ENCODE measurements at places on chromosomes 7 and 10. TPM values are rescaled to one million over a fixed set of nuclear protein-coding genes. Genes with fewer than 3 reads are reported as not detected.

Gene CAMK1D
- 1.5 TPM for total RNA-seq

Gene TAS2R41
- total RNA-seq, result not detected

Gene ZNF735
- total RNA-seq, result not detected

Gene VGF
- total RNA-seq, result 0.66 TPM

Gene GTF2I
- total RNA-seq, result 82.7 TPM

Gene GIMAP4
- total RNA-seq, result not detected

Gene PRLHR
- total RNA-seq, result not detected

- H3K27ac ChIP-seq, result peak overlapping the region; percentile 90
- peaks cover 2% of the 10 kb centered on the region for H3K4me1 ChIP-seq
Measured at GRCh38 chr10:50621968-50622705, 1.6 kb downstream of the SGMS1 start.

DNA sequence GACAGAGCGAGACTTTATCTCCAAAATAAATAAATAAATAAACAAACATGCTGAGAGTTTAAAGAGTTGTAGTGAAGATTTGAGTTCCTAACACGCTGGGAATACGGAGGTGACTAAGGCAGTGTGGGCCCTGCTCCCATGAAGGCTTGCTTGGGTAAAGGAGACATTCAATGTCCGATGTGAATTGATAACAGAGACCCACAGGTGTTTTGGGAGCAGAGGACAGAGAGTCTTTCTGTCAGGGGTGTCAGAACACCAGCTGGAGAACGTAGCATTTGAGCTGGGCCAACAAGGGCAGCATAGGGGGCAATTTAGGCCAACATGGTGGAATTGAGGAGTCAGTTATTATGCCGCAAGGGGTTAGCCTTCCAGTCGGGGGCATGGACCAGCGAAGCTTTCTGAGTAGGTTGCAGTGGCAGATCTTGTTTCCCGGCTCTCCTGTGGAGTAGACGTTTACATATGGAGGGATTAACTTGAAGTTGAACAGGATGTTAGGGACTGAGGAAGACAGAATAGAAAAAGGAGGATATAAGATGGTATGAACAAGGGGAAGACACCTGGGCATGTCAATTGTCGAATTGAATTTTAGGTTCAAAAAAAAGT, 5.6 kb downstream of the PROSER2 start:
- no peaks in the 10 kb centered on the region for H3K4me1 ChIP-seq
- H3K27me3 ChIP-seq, result no peaks in the 10 kb centered on the region
- no peak overlapping the region for H3K4me3 ChIP-seq
- H3K36me3 ChIP-seq, result no peaks in the 10 kb centered on the region
- DNase-seq, result no peak
- no peak overlapping the region for H3K27ac ChIP-seq

DNA sequence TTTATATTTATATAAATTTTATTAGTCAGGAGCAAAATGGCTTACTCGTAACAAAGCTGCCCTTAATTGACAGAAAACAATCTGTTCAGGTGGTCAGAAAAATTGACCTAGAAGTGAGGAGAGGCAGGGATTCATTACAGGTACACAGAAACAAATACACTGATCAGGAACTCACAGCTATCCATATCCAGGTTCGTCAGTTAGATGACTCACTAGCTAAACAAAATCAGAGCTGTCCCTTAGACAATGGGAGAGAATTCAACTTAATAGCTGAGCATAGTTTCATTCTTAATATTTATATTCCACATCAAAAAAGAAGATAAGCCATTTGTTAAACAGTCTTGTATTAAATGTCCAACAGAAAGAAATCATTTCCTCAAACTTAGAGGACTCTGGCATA, 41.7 kb downstream of the HYCC1 start:
- no peaks in the 10 kb centered on the region for H3K4me1 ChIP-seq
- H3K36me3 ChIP-seq, result peaks cover 4% of the 10 kb centered on the region
- no peak overlapping the region for H3K4me3 ChIP-seq
- H3K27ac ChIP-seq, result no peak overlapping the region
- H3K27me3 ChIP-seq, result no peaks in the 10 kb centered on the region

DNA sequence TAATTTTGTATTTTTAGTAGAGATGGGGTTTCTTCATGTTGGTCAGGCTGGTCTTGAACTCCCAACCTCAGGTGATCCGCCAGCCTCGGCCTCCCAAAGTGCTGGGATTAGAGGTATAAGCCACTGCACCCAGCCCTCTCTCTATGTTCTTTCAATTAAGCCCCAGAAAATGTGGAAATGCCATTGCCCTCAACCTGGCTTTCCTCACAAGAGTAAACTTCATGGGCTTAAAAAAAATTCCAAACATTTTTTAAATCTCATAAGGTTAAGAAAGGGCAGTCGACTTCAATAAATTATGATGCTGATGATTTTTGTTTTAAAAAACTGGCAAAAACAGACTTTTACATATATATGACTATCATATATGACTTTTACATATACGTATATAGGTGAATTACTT, 107.6 kb downstream of the TES start:
- no peak overlapping the region for H3K4me3 ChIP-seq
- no peaks in the 10 kb centered on the region for H3K27me3 ChIP-seq
- H3K4me1 ChIP-seq, result peaks cover 9% of the 10 kb centered on the region
- H3K36me3 ChIP-seq, result no peaks in the 10 kb centered on the region
- DNase-seq, result peak; percentile 51

GRCh38 chr7:43584195-43584586, 1.3 kb downstream of the STK17A start:
- H3K4me3 ChIP-seq, result peak overlapping the region; percentile 86
- peak; percentile 78 for DNase-seq
- H3K27ac ChIP-seq, result peak overlapping the region; percentile 92
- no peaks in the 10 kb centered on the region for H3K36me3 ChIP-seq
- H3K27me3 ChIP-seq, result no peaks in the 10 kb centered on the region
- H3K4me1 ChIP-seq, result no peaks in the 10 kb centered on the region

- H3K36me3 ChIP-seq, result no peaks in the 10 kb centered on the region
- H3K4me3 ChIP-seq, result no peak overlapping the region
- DNase-seq, result no peak
- H3K4me1 ChIP-seq, result no peaks in the 10 kb centered on the region
- H3K27me3 ChIP-seq, result no peaks in the 10 kb centered on the region
Measured at GRCh38 chr7:42167206-42167605, 69.8 kb downstream of the GLI3 start.

GRCh38 chr7:133584956-133585668, 332.2 kb downstream of the EXOC4 start:
- no peak overlapping the region for H3K4me3 ChIP-seq
- no peak for DNase-seq
- H3K27ac ChIP-seq, result no peak overlapping the region
- no peaks in the 10 kb centered on the region for H3K27me3 ChIP-seq

- no peaks in the 10 kb centered on the region for H3K27me3 ChIP-seq
- no peak overlapping the region for H3K4me3 ChIP-seq
- DNase-seq, result peak; percentile 31
- H3K4me1 ChIP-seq, result no peaks in the 10 kb centered on the region
- no peak overlapping the region for H3K27ac ChIP-seq
- H3K36me3 ChIP-seq, result no peaks in the 10 kb centered on the region
Measured at GRCh38 chr10:119776536-119776935, 50.7 kb downstream of the INPP5F start.

- no peaks in the 10 kb centered on the region for H3K4me1 ChIP-seq
- no peaks in the 10 kb centered on the region for H3K36me3 ChIP-seq
- H3K4me3 ChIP-seq, result no peak within 1 kb of the TSS
- H3K27ac ChIP-seq, result no peak within 1 kb of the TSS
Measured at GRCh38 chr10:66925896-66926715, at the start of gene LRRTM3. TSS of gene LRRTM3 (plus strand) at chr10:66926036.

GRCh38 chr7:128162666-128163065, 78.4 kb upstream of the LEP start:
- no peak overlapping the region for H3K27ac ChIP-seq
- peaks cover 42% of the 10 kb centered on the region for H3K27me3 ChIP-seq
- DNase-seq, result no peak
- H3K4me1 ChIP-seq, result peaks cover 2% of the 10 kb centered on the region
- H3K4me3 ChIP-seq, result no peak overlapping the region

DNA sequence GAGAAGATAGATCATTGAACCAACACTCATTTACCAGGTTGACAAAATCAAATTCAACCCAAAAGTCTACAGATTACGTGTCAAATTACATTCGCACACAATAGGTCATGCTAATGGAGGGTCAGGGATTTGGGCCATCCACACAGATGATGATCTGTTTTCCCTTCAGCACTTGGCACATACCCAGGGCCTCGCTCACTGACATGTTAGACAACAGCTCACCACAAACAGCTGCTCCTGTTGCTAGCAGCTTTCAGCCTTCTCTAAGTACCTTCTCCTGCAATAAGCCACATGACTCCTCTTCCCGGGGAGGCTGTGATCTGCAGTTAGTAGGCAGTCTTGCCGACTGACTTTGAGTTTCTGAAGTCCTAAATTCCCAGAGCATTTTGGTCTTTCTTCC, 18.4 kb downstream of the NKX2-3 start:
- DNase-seq, result peak; percentile 38
- H3K36me3 ChIP-seq, result no peaks in the 10 kb centered on the region
- no peaks in the 10 kb centered on the region for H3K4me1 ChIP-seq
- no peak overlapping the region for H3K4me3 ChIP-seq
- H3K27ac ChIP-seq, result no peak overlapping the region
- H3K27me3 ChIP-seq, result peaks cover 14% of the 10 kb centered on the region
